NCI-H2081 (cell line): ENCODE measurements at places on chromosomes 4 and X.

DNA sequence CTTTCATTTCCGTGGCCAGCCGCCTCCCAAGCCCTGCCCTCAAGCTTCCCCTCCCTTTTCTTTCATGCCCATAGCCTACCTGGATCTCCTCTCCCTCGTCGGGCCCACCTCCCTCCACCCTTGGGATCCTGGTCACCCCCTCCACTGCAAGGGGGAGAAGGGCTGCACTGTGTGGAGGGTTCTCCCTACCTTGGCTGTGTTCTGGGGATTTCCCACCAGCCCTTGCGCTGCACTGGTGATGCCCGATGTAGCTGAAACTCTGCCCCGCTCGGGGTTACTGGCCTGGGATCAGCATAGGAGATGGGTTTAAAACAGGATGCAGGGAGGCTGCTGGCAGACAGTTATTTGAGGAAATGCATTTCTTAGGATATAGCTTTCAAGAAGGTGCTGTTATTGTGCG lies 128.9 kb downstream of the TBL1X start:
- DNase-seq, result no peak

GRCh38 chr4:119014658-119015057 lies 121.0 kb upstream of the MYOZ2 start:
- no peak for DNase-seq

DNA sequence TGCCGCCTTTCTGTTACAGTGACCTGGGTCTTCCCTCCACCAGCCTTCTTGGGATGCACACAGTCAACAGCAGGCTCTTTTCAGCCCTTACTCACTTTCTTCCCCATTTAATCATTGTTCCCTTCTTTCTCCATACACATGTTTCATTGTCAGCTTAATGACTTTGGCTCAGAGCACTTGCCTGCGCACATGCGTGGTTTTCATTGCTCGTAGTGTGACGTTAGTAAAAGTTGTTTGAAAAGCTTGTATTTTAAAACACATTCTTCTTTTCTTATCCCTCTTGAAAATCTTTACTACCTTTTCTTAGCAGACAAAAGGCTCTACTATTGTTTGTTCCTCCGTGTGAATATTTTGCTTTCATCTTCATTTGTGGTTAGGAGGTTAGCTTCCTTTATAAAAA lies 19.7 kb upstream of the SCOC start:
- DNase-seq, result no peak

GRCh38 chr4:37892641-37893040 lies 1.8 kb downstream of the TBC1D1 start:
- DNase-seq, result no peak

GRCh38 chr4:155265113-155265512 lies 56.7 kb downstream of the NPY2R start:
- no peak for DNase-seq

DNA sequence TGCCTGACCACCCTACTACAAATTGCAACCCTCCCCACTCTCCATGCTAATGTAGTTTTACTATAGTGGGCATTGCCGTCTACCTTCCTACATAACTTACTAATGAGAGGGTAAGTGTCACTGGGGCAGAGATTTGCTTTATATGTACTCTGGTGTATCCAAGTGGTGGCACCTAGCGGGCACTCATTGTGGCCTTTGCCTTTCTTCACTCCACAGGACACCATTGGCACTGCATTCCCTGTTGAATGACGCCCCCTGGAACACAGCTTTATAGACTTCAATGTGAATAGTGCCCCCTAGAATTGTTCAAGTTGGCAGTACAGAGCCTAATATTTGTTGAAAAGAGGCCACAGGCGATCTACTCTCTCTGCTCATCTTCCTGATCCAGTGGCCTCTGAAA lies 215.8 kb downstream of the MID1IP1 start:
- no peak for DNase-seq

DNA sequence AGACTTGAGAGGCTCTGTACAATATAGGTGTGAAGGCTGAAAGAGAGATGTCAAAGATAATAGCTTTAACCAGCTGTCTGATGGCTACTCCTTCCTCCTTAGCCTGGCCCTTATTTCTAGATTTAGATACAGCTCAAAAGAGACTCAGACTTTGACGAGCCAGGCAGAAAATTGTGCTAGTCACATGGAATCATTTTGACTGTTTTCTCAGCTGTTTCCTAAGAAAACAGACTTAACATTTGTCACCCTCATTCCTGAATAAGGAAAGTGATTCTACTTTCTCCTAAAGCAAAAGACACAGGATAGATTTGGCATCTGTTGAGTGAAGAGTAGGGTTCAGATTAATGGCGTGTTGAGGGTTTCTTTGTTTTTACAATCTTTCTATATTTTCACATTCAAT lies 340.7 kb downstream of the DHX15 start:
- DNase-seq, result no peak
